Stimulated activated CD8-positive, alpha-beta memory T cell treated with anti-CD3 and anti-CD28 coated beads, Interleukin-4, amount 100 ng/mL, for 1 hour (primary cell): ENCODE measurements at places on chromosomes 7 and 10.

- DNase-seq, result no peak
These were observed 177.6 kb downstream of the JCAD start for GRCh38 chr10:29881811-29882210.

GRCh38 chr7:43394441-43395130 lies 188.3 kb upstream of the STK17A start:
- no peak for DNase-seq

GRCh38 chr7:139944248-139944647 lies 115.2 kb downstream of the TBXAS1 start:
- no peak for DNase-seq

- no peak for DNase-seq
These were observed 1.9 kb downstream of the SAP25 start for GRCh38 chr7:100571829-100572116.

DNA sequence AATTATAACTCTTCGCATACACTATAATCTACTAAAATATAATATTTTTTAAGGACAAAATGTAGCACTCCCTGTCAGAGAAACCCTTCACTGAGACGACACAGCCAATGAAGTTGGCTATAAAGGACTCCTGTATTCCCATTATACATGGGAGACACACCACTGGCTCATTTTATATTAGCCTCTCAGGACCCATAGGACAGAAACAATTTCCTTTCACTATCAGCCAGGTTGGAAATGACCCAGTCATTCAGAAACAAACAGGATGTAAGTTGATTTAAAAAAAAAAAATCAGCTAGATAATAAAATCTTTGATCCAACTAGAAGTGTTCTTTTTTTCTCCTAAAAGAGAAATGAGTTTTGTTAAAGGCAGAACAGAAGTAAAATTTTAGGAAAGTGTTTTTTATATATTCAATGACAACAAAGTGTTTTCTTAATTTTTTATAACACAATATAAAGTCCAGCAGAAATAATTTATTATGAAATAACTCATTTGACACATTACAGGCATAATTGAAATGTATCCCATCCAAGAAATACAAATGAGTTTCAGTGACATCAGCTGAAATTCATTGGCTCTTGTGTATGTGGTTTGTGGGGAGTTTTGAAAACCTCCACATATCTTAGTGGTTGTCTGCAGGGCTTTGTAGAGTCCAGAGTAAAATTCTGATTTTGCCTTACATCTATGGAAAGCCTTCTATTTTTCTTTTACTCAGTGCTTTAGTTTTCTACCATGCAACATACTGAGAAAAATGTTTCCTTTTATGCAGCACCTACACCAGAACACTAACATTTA lies 64.1 kb downstream of the CTTNBP2 start:
- no peak for DNase-seq

GRCh38 chr7:95169678-95170077 lies 154.7 kb downstream of the PON1 start:
- no peak for DNase-seq

DNA sequence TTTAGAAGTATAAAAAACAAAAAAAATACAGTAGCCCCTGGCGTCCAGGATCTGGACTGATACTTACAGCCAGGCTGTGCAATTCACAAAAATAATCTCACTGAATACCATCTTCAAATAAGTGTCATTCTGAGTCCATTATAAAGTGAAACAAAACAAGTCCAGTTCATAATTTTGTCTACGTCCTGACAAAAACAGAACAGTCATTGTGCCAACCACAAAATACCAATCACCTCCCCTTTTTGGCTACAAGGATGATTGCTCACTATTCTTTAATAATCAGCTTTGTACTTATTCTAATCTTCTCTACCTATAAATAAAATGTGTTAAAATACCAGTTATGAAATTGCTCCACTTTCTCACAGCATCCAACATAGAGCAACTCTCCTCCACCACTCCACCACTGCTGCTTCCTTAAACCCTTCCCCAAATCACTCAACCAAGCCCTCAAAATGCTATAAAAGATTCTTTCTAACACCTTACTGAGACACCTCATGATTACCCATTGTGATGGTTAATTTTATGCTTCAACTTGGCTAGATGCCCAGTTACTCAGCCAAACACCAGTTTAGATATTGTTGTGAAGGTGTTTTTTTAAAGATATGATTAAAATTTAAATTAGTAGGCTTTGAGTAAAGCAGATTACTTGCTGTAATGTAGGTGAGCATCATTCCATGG lies 479.8 kb upstream of the SEMA3A start:
- DNase-seq, result no peak

GRCh38 chr7:115747174-115747573 lies 283.4 kb downstream of the TFEC start:
- no peak for DNase-seq

- no peak for DNase-seq
These were observed 228.1 kb upstream of the PFKP start for GRCh38 chr10:2839081-2839725.

DNA sequence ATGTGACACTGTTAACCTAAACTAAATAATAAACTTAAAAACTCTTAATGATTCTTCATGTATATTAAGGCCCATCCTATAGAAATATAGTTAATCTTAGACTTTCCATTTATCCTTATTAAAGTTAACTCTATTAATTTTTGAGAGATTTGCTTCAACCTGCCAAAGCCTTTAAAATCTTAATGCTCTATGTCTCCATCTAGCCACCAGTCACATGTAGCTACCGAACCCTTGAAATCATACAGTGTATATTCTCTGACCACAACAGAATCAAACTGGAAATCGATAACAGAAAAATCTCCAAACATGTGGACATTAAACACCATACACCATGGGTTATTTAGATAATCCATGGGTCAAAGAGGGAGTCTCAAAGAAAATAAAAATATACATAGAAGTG lies 51.9 kb downstream of the ASZ1 start:
- no peak for DNase-seq

GRCh38 chr10:124039483-124040013 lies 53.9 kb downstream of the CHST15 start:
- no peak for DNase-seq

DNA sequence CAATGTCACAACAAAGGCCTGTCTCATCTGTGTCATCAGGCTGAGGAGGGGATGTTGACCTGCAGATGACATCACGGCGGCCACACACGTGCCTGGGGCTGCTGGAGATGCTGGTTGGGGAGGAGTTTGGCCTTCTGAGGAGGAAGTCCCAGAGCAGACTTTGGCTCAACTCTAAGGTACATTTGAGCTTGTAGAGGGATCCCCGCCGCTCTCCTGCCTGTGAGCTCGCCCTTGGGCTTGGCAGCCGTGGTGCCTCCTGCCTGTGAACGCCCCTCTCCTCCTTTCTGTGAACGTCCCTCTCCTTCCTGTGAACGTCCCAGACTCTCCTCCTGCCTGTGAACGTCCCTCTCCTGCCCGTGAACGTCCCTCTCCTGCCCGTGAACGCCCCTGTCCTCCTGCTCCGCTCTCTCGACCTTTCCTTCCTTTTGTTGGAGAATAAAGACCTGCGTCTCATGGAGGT lies 176.4 kb downstream of the DNAJB6 start:
- no peak for DNase-seq

GRCh38 chr10:132223156-132223590 lies 36.4 kb downstream of the DPYSL4 start:
- DNase-seq, result no peak

GRCh38 chr10:51188008-51188407 lies 113.7 kb downstream of the PRKG1 start:
- no peak for DNase-seq

GRCh38 chr7:65250216-65250615 lies 123.4 kb upstream of the ZNF92 start:
- no peak for DNase-seq
